ENCODE measurements at places on chromosomes 5 and 9.

DNA sequence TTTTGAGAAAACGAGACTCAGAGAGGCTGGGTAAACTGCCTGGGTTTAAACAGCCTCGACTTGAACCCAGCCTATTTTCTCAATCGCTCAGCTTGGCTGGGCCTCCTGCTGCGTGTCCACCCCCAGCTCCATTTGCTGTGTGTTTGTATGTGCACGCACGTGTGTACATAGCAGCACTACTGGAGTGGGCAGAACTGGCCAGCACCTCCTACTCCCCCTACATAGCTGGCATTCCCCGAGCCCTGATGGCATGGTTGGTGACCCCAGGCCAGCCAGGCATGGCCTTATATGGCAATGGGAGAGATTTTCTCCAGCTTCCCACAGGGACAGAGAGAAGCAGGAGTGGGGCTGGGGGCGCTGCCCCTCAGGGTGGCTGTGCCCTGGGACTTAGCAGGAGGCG is 4.1 kb downstream of the AIF1L start:
- no peak for DNase-seq

DNA sequence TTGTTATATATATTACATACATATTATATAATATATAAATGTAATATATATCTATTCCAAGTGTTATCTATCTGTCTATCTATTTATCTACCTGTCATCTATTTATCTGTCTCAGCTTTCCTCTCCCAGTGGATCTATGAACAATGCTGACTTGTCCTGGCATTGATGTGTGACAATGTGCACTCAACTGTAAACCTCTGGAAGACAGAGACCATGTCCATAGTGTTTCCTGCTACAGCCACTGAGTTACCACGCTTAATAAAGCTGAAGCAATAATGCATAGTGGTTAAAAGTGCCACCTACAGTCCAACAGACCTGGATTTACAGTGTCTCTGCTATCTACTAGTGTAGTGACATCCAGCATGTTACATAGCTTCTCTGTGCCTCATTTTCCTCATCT is 57.2 kb upstream of the TMED7 start:
- DNase-seq, result no peak

DNA sequence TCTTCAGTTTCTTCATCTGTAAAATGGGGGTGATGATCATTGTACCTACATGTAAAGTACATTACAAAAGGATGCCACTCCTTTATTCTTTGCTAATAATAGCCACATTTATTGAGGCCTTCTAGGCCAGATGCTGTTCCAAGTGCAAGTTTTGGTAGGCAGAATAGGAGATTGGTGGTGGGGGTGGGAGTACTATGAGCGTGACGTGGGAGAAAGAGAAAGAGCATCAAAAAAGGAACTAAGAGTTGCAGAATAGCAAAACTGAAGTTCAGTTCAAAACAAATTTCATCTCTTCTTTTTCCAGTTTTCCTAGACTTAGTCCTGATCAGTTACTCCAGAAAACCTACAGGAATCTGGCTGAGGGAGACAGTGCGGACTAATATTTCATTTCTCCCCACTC is 174.1 kb downstream of the SNX18 start:
- DNase-seq, result no peak

DNA sequence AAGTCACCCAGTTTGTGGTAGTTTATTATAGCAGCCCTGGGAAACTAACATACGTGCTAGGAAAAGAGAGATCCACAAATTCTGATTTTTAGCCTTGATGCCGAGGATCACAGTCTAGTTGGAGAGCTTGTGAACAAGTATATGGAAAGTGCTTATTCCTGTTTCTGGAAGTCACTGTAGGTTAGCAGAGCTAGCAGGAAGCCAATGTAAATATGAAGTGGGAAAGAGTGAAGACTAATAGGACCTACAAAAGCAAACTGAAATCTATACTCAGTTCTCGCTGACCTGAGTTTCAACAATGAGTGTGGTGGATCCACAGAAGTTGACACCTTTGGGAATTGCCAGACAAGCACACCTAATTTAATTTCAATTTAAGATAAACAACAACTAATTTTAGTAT is 254.9 kb downstream of the PLK2 start:
- DNase-seq, result no peak

DNA sequence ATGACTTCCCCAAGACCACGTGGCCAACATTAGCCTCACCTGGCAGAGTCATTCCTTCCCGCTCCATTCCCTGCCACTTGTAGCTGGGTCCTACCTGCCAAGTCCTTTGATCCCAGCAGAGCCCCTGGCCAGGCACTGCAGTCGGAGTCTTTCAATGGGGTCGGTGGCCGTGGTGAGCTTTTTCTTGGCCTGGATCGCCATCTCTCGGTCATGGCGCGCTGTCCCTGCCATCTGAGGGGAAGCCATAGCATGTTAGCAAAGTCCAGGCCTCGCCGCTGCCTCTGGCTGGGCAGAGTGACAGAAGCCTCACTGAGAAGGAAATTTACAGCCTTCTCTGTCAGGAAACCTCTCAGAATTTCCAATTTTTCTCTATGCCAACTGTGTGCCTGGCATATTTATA is 17.5 kb downstream of the CAPSL start:
- no peak for DNase-seq
